ENCODE measurements at places on chromosomes 1 and 21. TPM values are rescaled to one million over a fixed set of nuclear protein-coding genes. Genes with fewer than 3 reads are reported as not detected.

Gene U2AF1
- 21.3 TPM for total RNA-seq

Gene CFAP107
- not detected for total RNA-seq

Gene VANGL2
- 4.8 TPM for total RNA-seq

Gene C1orf94
- not detected for total RNA-seq

Gene FAM151A
- not detected for total RNA-seq

Gene C1orf141
- total RNA-seq: not detected

Gene MMP23B
- under 0.01 TPM for total RNA-seq

Gene CFAP141
- total RNA-seq: not detected

Gene GPR25
- not detected for total RNA-seq

Gene RIMS3
- 1.00 TPM for total RNA-seq

Gene PYHIN1
- 15.3 TPM for total RNA-seq

Gene OR2L5
- not detected for total RNA-seq

Gene AQP10
- total RNA-seq: not detected

Gene MPL
- total RNA-seq: not detected

Gene GPA33
- total RNA-seq: not detected

Gene SYNC
- total RNA-seq: 35.3 TPM

Gene FCRL4
- not detected for total RNA-seq

Gene TEKT2
- total RNA-seq: under 0.01 TPM

Gene HSD3B2
- total RNA-seq: not detected

Gene SH3D21
- 22.5 TPM for total RNA-seq

Gene PODN
- 0.34 TPM for total RNA-seq

Gene C1orf167
- total RNA-seq: not detected

Gene ASCL5
- not detected for total RNA-seq

Gene KCNE1
- total RNA-seq: 1.1 TPM

Gene PLA2G2F
- not detected for total RNA-seq

Gene FMOD
- total RNA-seq: 0.36 TPM
